ENCODE measurements at places on chromosomes 2 and 18.

- peak; percentile 39 for DNase-seq
Measured at GRCh38 chr18:76495435-76496193, 572 bp upstream of the ZNF516 start.

DNA sequence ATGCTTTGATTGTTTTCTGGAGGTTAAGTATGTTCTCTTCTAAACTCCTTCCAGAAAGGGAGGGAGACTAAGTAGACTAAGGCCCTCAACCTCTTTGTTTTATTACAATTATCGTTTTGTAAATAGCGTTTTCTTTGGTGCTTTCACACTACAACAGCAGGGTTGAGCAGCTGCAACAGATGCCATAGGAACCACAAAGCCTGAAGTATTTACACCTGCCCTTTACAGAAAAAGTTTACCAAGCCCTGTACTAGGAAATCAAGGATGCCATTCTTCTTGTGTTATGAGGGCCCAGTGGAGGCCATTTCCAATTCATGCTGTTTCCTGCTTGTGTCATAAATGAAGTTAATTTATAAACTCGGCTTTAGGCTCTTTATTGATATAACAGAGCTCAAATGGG is 914.8 kb downstream of the DCDC2C start:
- no peak for DNase-seq

DNA sequence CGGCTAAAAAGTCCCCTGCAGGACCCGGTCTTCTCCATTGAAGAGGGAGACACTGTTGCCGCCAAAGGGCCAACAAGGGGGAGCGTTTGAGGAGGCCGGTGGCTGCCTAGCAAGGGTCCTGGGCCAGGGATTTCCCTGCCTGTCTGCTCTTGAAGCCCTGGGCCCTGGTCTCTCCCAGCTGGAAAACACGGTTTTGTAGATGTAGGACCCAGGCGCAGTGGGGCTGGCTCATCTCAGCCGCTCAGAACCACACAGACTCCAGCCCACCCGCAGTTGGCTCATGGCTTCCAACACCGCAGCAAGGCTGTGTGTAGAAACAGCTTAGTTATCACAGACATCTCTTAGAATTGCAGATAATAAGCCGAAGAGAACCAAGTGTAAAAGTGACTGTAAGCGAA is 57.1 kb upstream of the TWIST2 start:
- DNase-seq, result peak; percentile 58

DNA sequence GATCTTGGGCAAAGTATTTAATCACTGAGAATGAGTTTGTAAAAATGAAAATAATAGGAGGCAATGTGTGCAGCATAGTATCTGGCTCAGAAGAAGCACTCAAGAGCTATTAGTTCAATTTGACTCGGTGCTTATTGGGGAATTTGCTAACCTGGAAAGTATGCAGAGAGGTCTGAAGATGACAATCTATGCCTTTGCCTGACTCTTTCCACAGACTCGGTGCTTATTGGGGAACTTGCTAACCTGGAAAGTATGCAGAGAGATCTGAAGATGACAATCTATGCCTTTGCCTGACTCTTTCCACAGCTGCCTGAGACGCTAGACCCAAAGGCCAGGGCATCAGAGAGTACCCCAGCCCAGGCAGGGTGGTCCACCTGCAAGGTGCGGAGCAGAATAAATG is 12.2 kb upstream of the SH3BP4 start:
- DNase-seq, result no peak

GRCh38 chr2:102848366-102848839 is 86.6 kb downstream of the TMEM182 start:
- no peak for DNase-seq

- DNase-seq, result peak; percentile 37
Measured at GRCh38 chr2:18932853-18933252, 343.5 kb upstream of the NT5C1B start.

GRCh38 chr2:152573168-152573567 is 144.1 kb downstream of the PRPF40A start:
- DNase-seq, result peak; percentile 82
